CD4-positive, alpha-beta T cell treated with Interferon gamma for 1 hour (primary cell): ENCODE measurements at places on chromosomes 3 and 15.

GRCh38 chr15:75356006-75356405 lies 9.2 kb downstream of the NEIL1 start:
- no peak for DNase-seq

DNA sequence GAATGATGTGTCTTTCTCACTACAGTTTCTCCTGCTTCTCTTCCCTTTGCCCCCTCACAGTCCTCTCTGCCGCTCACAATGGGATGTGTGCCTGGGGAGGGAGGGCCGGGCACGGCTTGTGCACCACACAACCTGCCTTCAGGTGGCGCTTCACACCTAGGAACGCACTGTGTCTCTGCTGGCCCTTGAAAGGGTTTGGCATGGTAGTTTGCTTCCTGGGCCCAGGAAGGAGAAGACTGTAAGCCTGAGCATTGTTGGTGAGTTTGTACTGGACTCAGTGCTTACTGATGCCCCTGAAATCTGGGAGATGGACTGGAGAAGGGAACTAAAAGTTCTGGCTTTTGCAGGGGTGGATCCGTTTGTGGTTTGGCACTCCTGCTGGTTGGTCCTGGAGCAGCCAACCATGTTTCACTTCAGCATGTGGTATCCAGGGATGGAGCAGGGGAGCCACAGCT lies 9.2 kb downstream of the ALPK3 start:
- no peak for DNase-seq

GRCh38 chr3:126693921-126694320 lies 10.1 kb upstream of the CHCHD6 start:
- no peak for DNase-seq

- DNase-seq = no peak
These were observed 46.5 kb downstream of the GUCA1C start for GRCh38 chr3:108907194-108907593.

DNA sequence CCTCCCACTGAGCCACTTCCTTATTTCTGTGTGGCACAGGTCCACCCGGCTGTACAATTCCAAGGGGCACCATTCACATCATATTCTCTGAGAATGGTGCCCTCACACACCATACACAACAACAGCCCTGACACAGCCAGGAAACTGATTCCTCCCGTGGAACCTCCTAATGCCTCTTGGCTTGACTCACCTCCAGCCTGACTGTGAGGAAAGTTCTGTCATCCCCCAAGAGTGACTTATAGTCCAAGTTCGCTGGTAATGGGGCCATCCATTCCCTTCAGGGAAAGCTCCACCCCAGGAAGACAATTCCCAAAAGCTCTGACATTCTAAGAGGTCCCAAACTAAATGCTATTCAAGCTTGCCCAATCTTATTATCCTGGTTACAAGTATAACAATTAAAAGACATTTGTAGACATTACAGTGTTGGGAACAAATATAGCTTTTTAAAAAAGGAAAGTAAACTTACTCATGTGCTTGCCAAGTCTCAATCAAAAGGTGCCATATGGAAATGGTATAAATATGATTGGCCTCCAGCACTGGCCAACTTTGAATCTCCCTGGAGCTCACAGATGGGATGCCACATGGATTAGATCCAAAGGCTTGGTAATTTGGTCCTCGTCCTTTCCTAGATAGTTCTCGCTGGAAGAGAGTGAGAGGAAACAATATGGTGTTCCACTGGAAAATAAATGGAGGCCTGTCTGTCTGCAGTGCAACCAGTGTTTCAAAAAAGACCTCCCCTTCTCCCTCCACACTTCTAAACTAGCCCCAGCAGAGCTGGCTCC lies 56.3 kb upstream of the PSMD6 start:
- DNase-seq = no peak
